Ovary (tissue), 10 donors: ENCODE measurements at places on chromosomes 5 and 9. TPM values are rescaled to one million over a fixed set of nuclear protein-coding genes. Genes with fewer than 3 reads are reported as not detected.

The TLE4 gene
- 66.2 TPM for total RNA-seq

The PCSK5 gene
- total RNA-seq: 18.7 TPM

The PCDHB3 gene
- total RNA-seq: 2.5 TPM

The CCL27 gene
- 0.48 TPM for total RNA-seq

The MRPS2 gene
- total RNA-seq: 53.2 TPM

The PRR16 gene
- total RNA-seq: 11.0 TPM

The SPOCK1 gene
- 42.6 TPM for total RNA-seq

The CDC20B gene
- not detected for total RNA-seq

The ANKRD31 gene
- total RNA-seq: 0.46 TPM

DNA sequence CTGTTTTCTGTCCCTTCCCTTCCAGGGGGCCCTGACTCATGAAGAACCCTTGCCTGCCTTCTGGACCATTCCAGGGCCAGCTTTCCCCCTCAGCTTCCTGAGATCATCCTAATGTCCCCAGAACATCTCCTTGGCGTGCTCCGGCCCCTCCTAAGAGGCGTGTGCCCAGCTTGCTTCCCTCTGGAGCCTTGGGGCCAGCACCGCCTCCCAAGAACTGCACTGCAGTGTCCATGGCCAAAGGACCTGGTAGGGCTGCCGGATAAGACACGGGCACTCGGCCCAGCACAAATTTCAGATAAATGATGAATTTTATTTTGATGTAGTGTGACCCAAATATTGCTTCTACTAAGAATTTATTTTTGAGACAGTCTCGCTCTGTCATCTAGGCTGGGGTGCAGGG, 20.7 kb upstream of the SLC12A7 start:
- DNase-seq: no peak

DNA sequence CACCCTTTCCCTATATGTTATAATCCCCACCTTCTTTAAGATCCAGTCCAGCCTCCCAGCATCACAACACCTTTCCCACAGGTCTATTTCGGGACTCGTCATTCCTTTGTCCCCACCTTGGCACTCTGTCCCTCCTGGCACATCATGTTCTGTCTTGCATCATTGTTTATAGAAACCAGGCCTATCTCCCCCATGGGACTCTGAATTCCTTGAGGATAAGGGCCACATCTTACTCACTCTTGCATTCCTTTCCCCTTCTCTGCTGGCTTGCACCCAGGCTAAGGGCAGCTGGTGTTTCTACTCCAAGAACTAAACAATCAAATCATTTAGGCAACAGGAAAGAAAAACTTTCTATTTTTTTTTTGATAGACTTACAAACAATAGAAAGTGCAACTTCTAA, 205.7 kb downstream of the AGTPBP1 start:
- no peak for DNase-seq

- peak; percentile 2 for DNase-seq
These were observed 34.5 kb upstream of the TYRP1 start for GRCh38 chr9:12658531-12659209.

- no peak for DNase-seq
These were observed 81.5 kb downstream of the WNK2 start for GRCh38 chr9:93265301-93265971.

- no peak for DNase-seq
These were observed 119.1 kb upstream of the COL5A1 start for GRCh38 chr9:134522502-134522848.

GRCh38 chr9:109329638-109330258, 8.9 kb upstream of the EPB41L4B start:
- DNase-seq: peak; percentile 59

DNA sequence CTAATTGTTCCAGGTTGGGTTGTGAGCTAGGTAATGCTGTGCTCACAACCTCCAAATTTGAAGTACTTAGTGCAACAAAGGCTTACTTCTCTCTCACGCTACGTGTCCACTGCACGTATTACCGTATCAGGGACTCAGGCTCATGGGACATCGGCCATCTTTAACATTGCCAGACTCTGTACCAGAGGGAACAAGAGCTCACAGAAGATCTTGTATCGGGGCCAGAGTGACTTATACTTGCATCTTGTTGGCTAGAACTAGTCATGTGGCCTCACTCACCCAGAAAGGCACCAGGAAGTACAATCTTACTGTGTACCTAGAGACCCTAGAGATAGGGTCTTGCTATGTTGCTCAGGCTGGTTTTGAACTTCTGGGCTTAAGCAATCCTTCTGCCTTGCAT, 81.1 kb upstream of the KLF9 start:
- DNase-seq: no peak

GRCh38 chr9:4389003-4389402, 89.1 kb upstream of the GLIS3 start:
- DNase-seq: no peak

- DNase-seq: no peak
These were observed 306.3 kb downstream of the FER start for GRCh38 chr5:109053995-109054417.

DNA sequence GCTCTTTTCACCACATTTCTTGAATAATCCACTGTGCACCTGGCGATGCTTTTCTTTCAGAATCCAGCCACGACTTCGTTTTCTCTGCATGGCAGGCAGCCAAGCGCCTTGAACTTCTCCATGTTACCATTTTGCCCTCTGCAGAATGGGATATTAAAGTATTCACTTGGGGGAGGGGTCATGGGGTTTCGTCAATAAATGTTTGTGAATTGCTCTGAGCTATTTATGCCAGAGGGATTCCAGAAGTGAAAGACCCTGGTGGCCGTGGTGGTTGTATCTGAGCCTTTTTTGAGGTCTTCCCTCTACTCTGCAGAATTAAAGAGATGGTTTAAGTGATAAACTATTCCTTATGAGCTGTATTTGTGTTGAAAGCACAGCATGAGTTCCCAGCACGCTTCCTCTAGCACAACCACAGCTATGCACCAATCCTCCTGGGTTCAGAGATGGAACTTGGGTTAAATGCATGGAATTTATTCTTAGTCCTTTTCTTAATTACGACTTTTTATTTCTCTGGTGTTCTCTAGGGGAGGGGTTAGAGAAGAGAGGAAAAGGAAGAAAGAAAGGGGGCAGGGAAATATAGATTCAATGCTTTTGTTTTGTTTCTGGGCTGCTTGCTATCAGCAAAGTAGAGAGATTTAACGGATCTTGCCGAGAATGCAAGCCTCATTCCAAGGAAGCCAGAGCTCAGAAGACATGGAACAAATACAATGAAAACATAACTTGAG, 478.2 kb upstream of the TNC start:
- DNase-seq: no peak

DNA sequence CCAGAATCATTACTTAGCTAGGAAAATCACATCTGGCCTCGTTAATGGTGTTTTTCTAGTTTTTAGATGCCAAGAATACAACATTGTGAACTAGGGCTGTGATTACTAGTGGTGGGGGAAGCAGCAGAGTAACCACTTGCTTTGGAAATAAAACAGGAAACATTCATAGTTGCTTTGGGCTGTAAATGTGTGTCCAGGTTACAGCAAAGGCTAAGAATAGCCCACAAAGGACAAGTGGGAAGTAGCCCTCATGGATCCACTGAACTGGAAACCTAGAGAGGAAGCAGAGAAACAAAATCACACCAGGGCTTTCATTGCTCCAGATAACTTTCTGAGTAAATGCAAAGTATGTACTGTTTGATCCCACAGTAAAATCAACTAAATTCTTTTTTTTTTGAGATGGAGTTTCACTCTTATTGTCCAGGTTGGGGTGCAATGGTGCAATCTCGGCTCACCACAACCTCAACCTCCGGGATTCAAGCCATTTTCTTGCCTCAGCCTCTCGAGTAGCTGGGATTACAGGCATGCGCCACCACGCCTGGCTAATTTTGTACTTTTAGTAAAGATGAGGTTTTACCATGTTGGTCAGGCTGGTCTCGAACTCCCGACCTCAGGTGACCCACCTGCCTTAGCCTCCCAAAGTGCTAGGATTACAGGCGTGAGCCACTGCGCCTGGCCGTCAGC, 56.2 kb upstream of the TNFSF15 start:
- DNase-seq: no peak

- DNase-seq: no peak
These were observed 12.4 kb downstream of the DNAJB5 start for GRCh38 chr9:35001803-35002502.

DNA sequence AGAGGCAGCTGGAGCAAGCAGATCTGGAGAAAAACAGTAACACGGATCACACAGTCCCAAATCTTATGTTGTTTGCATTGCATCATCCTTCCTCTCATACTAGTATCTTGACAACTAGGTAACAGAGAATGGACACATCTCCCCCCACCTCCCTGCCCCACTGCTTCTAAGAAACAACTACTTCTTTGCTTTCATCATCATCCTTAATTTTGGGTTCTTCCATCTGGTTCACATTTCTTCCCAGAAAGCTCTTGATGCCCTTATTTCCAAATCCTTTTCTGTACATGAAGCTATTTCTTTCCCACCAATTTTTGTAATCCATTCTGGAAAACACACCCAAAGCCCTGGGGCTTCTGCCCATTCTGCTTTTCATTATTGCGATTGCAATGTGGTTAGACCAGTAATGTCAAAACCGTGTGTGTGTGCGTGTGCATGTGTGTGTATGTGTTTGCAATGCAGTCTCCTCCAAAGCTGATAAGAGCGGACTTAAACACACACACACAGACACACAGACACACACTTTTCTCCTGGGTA, 254.7 kb upstream of the SLC30A5 start:
- DNase-seq: no peak

DNA sequence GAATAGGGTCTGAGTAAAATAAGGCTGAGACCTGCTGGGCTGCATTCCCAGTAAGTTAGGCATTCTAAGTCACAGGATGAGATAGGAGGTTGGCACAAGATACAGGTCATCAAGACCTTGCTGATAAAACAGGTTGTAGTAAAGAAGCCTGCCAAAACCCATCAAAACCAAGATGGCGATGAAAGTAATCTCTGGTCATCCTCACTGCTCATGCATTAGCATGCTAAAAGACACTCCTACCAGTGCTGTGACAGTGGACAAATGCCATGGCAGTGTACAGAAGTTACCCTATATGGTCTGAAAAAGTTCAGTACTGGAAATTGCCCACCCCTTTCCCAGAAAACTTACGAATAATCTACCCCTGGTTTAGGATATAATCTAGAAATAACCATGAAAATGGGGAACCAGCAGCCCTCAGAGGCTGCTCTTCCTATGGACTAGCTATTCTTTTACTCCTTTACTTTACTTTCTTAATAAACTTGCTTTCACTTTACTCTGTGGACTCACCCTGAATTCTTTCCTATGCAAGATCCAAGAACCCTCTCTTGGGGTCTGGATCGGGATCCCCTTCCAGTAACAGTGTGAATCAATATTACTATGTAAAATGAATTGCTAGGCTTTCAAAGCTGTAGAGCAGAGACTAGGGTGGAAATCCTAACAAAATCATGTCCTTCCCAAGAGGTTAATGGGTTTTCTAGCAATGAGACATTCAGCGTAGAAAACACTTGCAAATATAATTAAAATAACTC, 257.8 kb downstream of the KIAA0825 start:
- no peak for DNase-seq

DNA sequence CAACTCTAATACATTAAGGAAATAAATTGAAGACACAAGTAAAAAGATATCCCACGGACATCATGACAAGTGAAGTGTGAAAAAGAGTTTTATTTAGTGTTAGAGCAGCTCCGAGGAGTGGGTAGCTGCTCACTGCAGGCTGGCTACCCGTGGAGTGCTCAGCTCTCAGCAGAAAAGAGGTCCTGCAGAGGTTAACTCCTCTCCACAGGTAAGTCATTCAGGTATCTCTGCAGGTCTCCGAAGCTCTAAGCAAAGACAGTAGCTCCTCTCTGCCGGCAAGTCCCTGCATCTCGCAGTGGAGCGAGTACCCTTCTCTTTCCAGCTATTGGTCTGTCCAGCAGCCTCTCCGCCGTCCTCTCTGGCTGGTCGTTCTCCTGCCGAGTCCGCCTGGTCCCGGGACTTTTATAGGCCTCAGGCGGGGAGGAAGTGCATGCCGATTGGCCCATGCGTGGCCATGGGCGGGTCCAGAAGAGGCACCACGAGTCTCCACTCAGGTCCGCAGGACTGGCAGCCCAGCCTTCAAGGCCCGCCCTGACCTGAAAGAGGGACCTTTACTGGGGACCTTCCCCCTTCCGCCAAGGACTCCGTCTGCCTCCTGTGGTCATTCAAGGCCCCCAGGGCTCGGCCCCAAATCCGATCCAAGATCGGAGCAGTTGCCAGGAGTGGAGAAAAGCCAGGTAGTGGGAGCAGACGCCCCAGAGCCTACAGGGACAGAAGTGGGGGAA, 29.9 kb downstream of the BTNL9 start:
- no peak for DNase-seq

DNA sequence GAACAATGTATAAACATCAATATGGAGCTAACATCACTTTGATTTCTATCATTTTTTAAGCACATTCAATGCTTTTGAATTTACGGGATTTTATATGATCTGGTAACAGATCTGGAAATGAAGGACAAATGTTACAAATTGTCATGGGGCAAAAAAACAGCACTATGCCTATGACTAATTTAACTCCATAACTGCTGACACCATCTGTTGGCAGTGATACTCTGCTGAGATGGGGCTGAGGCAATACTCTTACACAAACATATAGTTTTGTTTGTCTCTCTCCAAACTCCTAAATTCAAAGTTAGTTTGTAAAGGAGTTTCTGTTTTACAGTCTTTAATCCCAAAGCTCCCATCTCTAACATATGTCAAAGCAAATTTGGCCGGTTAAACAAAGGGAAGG, 132.5 kb upstream of the FER start:
- DNase-seq: no peak

GRCh38 chr5:141844414-141845097, 33.7 kb downstream of the PCDH1 start:
- DNase-seq: no peak

DNA sequence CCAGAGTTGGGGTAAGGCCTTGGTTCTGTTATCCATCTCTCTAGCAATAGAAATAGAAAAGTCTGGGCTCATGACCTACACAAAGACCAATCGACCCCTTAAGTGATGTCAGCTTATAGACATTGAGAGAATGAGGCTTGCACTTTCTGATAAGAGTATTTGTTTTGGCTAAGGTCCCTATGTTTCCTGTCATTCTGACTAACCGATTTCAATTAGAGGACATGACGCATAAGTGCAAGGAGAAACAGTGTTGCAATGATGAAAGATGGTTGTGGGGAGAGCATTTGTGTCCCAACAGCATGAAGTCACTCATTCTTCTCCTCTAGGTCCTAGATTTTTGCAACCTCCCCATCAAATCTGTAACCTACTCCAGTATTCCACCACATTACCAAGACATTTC, 255.1 kb downstream of the MAT2B start:
- DNase-seq: no peak

GRCh38 chr5:160339406-160340130, 27.2 kb upstream of the CCNJL start:
- DNase-seq: no peak

- no peak for DNase-seq
These were observed 357.6 kb downstream of the EFNA5 start for GRCh38 chr5:107313098-107313497.

GRCh38 chr5:93274291-93274690, 306.7 kb downstream of the NR2F1-AS1 start:
- DNase-seq: no peak

- no peak for DNase-seq
These were observed 28.7 kb upstream of the FNIP1 start for GRCh38 chr5:131825404-131826013.

DNA sequence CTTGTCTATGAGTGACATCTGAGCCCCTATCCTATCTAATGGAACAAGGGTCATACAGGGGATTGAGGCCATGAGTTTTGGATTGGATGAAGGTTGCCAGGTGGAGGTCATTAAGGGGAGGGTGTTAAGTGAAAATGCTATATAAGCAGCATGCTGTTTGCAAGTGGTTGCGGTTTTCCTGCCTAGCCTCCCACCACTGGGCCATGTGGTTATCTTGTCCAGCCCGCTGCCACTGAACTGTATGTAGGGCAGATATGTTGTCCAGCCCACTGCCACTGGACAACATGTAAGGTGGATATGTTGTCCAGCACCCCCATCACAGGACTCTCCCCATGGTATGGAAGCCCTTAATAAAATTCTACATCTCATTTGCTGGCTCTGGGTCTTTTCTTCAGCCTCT, 200.0 kb downstream of the FGF10 start:
- DNase-seq: no peak
